ENCODE measurements at places on chromosomes 6 and 20.

GRCh38 chr6:51028276-51028675 is 209.6 kb downstream of the TFAP2B start:
- DNase-seq = no peak
- H3K4me3 ChIP-seq = no peak overlapping the region
- H3K27ac ChIP-seq = no peak overlapping the region
- no peaks in the 10 kb centered on the region for H3K36me3 ChIP-seq

GRCh38 chr20:24364482-24364881 is 104.9 kb upstream of the SYNDIG1 start:
- DNase-seq = no peak
- H3K36me3 ChIP-seq = no peaks in the 10 kb centered on the region
- H3K27ac ChIP-seq = no peak overlapping the region
- H3K4me1 ChIP-seq = no peaks in the 10 kb centered on the region
- H3K27me3 ChIP-seq = peaks cover 32% of the 10 kb centered on the region
- H3K4me3 ChIP-seq = no peak overlapping the region

- no peak overlapping the region for H3K27ac ChIP-seq
- no peaks in the 10 kb centered on the region for H3K4me1 ChIP-seq
- H3K27me3 ChIP-seq = peaks cover 11% of the 10 kb centered on the region
- H3K36me3 ChIP-seq = no peaks in the 10 kb centered on the region
- no peak overlapping the region for H3K4me3 ChIP-seq
These were observed 33.2 kb upstream of the OCSTAMP start for GRCh38 chr20:46583411-46584214.

DNA sequence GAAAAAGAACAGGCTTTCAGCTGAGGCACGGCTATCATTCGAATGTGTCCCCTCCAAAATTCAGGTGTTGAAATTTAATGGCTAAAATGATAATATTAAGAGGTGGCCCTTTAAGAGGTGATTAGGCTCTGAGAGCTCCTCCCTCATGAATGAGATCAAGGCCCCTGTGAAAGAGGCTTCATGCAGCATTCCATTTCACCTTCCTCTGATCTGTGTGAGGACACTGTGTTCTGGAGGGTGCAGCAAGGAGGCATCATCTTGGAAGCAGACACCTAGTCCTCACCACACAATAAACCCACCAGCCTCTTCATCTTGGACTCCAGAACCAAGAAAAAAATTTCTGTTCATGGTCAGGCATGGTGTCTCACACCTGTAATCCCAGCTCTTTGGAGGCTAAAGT is 56.4 kb downstream of the PPP1R14C start:
- no peak overlapping the region for H3K4me3 ChIP-seq
- H3K27me3 ChIP-seq = no peaks in the 10 kb centered on the region
- peaks cover 9% of the 10 kb centered on the region for H3K4me1 ChIP-seq

- no peaks in the 10 kb centered on the region for H3K27me3 ChIP-seq
- no peak overlapping the region for H3K4me3 ChIP-seq
- H3K27ac ChIP-seq = peak overlapping the region; percentile 35
- peaks cover 5% of the 10 kb centered on the region for H3K36me3 ChIP-seq
- DNase-seq = no peak
These were observed 20.8 kb downstream of the ZFAND3 start for GRCh38 chr6:37840143-37840939.

DNA sequence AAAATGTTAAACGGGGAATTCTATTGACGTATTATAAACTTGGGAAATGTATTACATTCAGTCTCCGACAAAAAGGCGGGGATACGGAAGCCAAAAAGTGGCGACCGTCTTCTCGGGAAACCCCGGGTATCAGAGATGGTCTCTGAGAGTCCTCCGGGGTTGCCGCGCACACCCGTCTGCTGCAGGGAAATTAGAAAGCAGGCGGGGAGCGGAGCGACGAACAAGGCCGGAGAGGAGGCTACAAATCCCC is 1.5 kb downstream of the SALL4 start:
- peak overlapping the region; percentile 75 for H3K4me3 ChIP-seq
- H3K4me1 ChIP-seq = peaks cover 5% of the 10 kb centered on the region
- H3K27me3 ChIP-seq = peaks cover 71% of the 10 kb centered on the region
- DNase-seq = no peak
- H3K36me3 ChIP-seq = peaks cover 2% of the 10 kb centered on the region

- H3K36me3 ChIP-seq = peaks cover 3% of the 10 kb centered on the region
- no peaks in the 10 kb centered on the region for H3K27me3 ChIP-seq
- H3K27ac ChIP-seq = no peak overlapping the region
These were observed 73.6 kb downstream of the SLX4IP start for GRCh38 chr20:10508468-10509251.

DNA sequence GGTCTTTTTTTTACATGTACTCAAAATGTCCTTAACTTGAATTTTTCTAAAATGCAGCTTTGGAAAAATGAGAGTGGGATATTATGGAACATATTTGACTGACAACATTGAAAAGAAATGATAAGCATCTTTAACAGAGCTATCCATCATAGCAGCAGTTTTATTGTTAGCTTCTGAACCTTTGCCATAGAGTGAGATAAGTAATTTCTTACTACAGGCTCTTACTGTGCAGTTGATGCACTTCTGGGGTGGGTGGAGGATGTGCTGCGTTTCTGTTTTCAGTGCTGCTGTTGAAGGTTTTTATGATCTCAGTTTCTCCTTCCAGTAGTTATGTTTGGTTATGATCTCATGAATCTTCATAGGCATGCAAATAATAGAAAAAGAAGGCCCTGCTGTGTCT is 267.0 kb downstream of the TMEM242 start:
- peak overlapping the region; percentile 77 for H3K27ac ChIP-seq
- peaks cover 43% of the 10 kb centered on the region for H3K4me1 ChIP-seq
- no peak for DNase-seq
- peaks cover 11% of the 10 kb centered on the region for H3K36me3 ChIP-seq

- no peak overlapping the region for H3K4me3 ChIP-seq
- peaks cover 3% of the 10 kb centered on the region for H3K36me3 ChIP-seq
- no peak for DNase-seq
- H3K27ac ChIP-seq = no peak overlapping the region
- no peaks in the 10 kb centered on the region for H3K4me1 ChIP-seq
These were observed 22.1 kb upstream of the EYA2 start for GRCh38 chr20:46872328-46873211.

GRCh38 chr20:57335392-57335791 is 5.8 kb downstream of the SPO11 start:
- no peak overlapping the region for H3K27ac ChIP-seq
- no peak overlapping the region for H3K4me3 ChIP-seq

- H3K27me3 ChIP-seq = peaks cover 61% of the 10 kb centered on the region
- H3K36me3 ChIP-seq = no peaks in the 10 kb centered on the region
These were observed 6.5 kb upstream of the BPIFB1 start for GRCh38 chr20:33276303-33277113.

DNA sequence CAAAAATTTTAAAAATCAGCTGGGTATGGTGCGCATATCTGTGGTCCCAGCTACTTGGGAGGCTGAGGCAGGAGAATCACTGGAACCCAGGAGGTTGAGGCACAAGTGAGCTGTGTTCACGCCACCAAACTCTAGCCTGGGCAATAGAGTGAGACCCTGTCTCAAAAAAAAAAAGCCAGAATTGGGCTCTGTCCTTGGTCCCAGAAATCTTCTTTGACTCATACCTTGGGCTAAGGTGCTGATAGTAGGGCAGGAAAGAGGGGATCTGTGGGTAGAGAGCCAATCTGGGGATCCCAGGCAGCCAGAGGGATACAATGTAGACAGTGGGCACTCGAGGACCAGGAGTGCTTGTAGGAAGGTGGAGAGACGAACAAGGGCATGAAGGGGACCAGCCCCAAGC is 13.3 kb downstream of the ETV7 start:
- H3K27me3 ChIP-seq = no peaks in the 10 kb centered on the region
- H3K4me1 ChIP-seq = no peaks in the 10 kb centered on the region
- H3K27ac ChIP-seq = no peak overlapping the region
- DNase-seq = no peak
- no peaks in the 10 kb centered on the region for H3K36me3 ChIP-seq
- no peak overlapping the region for H3K4me3 ChIP-seq

GRCh38 chr6:35497571-35498421 is 917 bp upstream of the TEAD3 start:
- peaks cover 38% of the 10 kb centered on the region for H3K27me3 ChIP-seq
- H3K27ac ChIP-seq = peak overlapping the region; percentile 35
- DNase-seq = peak; percentile 20
- peak overlapping the region; percentile 73 for H3K4me3 ChIP-seq
- H3K36me3 ChIP-seq = no peaks in the 10 kb centered on the region

DNA sequence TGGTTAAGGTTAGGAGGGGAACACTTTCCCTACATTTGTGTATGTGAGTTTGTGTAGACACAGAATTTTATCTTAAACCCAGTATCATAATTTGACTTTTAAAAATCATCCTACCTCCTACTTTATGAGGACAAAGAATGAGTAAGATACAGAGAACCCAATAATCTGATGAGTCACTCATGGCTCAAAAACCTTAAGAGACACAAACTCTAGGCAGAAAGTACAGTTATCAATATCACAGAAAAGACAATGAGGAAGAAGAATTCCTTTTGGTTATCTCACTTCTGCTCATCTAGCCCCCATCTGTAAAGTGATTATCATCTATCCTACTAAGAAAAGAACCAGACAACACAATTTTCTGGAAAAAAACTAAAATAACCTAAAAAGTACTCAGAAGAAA is 87.7 kb downstream of the EPB41L2 start:
- peaks cover 7% of the 10 kb centered on the region for H3K4me1 ChIP-seq
- H3K27me3 ChIP-seq = no peaks in the 10 kb centered on the region
- no peak for DNase-seq
- no peak overlapping the region for H3K27ac ChIP-seq
- H3K36me3 ChIP-seq = no peaks in the 10 kb centered on the region

DNA sequence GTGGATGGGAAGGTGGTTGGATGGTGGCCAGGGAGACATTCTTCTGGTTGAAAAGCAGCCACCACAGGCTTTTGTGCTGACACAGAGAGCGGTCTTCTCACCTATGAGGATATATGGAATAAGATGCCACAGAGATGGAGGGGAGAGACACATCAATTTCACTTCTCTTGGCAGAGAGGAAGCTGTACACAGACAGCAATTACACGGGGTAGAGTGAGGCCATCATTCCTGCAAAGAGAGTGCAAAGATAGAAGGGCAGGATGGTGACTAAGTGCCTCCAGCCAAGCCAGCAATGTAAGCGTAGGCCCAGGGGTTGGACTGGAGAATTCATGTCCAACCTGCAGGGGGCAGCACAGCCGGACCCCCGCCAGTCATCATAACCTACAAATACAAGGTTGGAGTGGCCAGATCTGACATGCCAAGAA is 56.4 kb downstream of the NRN1 start:
- H3K27me3 ChIP-seq = peaks cover 35% of the 10 kb centered on the region
- DNase-seq = no peak
- H3K4me3 ChIP-seq = no peak overlapping the region
- H3K27ac ChIP-seq = no peak overlapping the region
- H3K4me1 ChIP-seq = no peaks in the 10 kb centered on the region
- peaks cover 1% of the 10 kb centered on the region for H3K36me3 ChIP-seq

- DNase-seq = no peak
- no peaks in the 10 kb centered on the region for H3K27me3 ChIP-seq
- peak overlapping the region; percentile 39 for H3K27ac ChIP-seq
- peak overlapping the region; percentile 51 for H3K4me3 ChIP-seq
These were observed 49.0 kb upstream of the TAGAP start for GRCh38 chr6:159093609-159094443.

- no peaks in the 10 kb centered on the region for H3K4me1 ChIP-seq
- H3K27me3 ChIP-seq = no peaks in the 10 kb centered on the region
- no peak overlapping the region for H3K4me3 ChIP-seq
- peaks cover 19% of the 10 kb centered on the region for H3K36me3 ChIP-seq
- H3K27ac ChIP-seq = no peak overlapping the region
These were observed 118.7 kb downstream of the HFE start for GRCh38 chr6:26205625-26206574.

DNA sequence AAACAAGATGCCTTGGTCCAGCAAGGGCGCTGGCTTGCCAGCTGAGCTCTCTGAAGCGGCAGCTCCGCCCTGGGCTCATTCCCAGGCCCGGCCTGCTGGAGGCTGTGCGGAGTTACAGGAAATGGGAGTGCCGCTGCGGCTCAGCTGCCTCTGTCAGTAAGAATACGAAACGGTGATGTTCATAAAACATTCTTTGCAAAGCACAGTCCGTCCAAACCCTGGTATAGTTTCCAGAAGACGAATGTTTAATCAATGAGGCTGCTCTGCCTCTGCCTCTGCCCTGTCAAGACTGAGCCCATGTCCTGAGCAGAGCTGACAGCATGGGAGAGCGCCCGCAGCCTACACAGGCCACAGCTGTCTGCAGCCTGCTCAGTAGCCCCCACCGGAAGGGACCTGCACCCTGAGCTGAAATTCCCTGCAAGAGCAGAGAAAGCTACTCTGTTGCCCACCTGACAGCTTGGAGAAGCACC is 153.3 kb upstream of the SNX9 start:
- no peak for DNase-seq
- H3K4me1 ChIP-seq = peaks cover 7% of the 10 kb centered on the region
- H3K36me3 ChIP-seq = peaks cover 2% of the 10 kb centered on the region
- H3K4me3 ChIP-seq = no peak overlapping the region
- H3K27me3 ChIP-seq = no peaks in the 10 kb centered on the region
- H3K27ac ChIP-seq = no peak overlapping the region

DNA sequence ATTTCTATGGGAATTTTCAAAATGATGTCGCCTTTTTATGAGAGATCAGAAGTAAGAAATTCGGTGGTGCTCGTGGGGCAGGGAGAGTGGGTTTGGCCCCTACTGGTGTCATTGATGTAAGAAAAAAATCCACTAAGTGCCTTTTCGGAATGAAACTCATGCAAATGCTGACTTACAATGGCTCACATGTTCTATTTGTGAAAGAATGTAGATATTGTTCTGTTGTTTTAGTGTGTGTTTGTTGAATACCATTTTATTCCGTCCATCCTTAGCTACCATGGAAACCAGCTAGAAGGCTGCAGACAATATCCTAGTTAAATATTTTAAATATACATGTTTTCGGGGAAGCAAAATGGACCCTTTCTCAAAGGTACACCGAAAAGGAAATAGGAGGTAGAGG is 304.9 kb downstream of the TAF4 start:
- no peak for DNase-seq
- no peaks in the 10 kb centered on the region for H3K4me1 ChIP-seq
- no peak overlapping the region for H3K4me3 ChIP-seq
- H3K27ac ChIP-seq = no peak overlapping the region
- H3K27me3 ChIP-seq = peaks cover 24% of the 10 kb centered on the region

- no peaks in the 10 kb centered on the region for H3K27me3 ChIP-seq
- H3K27ac ChIP-seq = no peak overlapping the region
- no peak overlapping the region for H3K4me3 ChIP-seq
- no peak for DNase-seq
- peaks cover 15% of the 10 kb centered on the region for H3K36me3 ChIP-seq
These were observed 93.2 kb downstream of the IRF4 start for GRCh38 chr6:484746-485145.

DNA sequence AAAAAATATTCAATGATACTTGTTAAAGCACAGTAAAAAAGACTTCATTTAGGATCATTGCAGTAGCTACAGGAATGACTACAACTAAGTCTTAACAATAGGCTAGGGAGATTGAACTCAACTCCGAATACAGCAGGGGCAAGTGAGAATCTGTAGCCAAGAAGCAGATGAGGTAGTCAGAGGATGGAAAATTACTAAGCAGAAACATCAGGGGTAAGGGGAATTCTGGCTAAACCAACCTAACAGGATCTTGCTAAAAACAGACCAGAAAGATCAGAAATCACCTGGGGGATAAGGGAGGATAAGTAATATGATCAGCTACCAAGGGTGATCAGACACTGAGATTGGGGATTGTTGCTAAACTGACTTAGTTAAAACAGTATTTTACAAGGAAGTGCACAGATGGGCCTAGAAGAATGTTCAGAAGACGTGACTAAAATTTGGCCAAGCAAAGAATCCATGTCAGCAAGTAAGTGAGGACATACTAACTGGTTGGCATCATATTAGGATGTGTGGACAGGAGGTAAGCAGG is 217.5 kb downstream of the TENT5A start:
- no peaks in the 10 kb centered on the region for H3K36me3 ChIP-seq
- no peaks in the 10 kb centered on the region for H3K4me1 ChIP-seq
- H3K27ac ChIP-seq = no peak overlapping the region

- H3K4me3 ChIP-seq = no peak overlapping the region
- no peak overlapping the region for H3K27ac ChIP-seq
- DNase-seq = no peak
These were observed 169.4 kb downstream of the TAF4 start for GRCh38 chr20:61896058-61896961.
